ENCODE measurements at places on chromosomes 7 and 10. TPM values are rescaled to one million over a fixed set of nuclear protein-coding genes. Genes with fewer than 3 reads are reported as not detected.

The BET1 gene
- total RNA-seq, result 40.3 TPM

DNA sequence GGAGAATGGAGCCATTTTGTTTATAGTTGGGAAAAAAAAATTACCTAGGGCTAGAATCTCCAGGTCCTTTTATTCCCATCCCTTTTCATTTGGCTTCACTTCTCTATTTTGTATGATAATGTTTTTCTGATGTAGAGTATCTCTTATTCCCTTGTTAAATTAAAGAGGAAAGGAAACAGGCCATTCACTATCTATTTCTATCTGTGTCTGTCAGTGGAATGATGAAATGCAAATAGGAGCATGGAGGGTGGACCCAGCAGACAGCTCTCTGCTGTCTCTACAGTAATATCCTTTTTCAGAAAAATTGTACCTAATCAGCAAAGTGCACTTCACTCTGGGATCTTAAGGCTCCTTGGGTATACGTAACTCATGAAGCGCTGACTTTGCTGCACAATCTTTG is 136.0 kb downstream of the SRI start:
- DNase-seq, result no peak
- no peak overlapping the region for H3K4me3 ChIP-seq
- no peaks in the 10 kb centered on the region for H3K4me1 ChIP-seq
- no peaks in the 10 kb centered on the region for H3K27me3 ChIP-seq

The BCL7B gene
- total RNA-seq, result 20.0 TPM

DNA sequence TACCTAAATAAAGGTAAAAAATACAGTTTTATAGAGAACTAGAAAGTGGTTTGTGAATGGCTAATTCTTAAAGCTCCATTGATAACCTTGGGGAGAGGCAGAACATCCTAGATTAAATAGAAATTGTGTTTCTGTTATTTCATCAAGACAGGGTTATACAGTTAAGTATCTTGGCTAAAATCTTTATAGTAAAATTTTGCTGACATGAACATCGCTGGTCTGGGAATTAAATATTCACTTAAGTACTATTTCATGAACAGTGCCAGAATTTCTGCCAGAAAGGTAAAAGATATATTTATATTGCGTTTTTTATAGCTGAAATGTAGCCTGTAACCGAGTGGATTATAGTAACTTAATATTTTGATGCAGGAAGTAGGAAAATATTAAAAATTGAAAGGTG is 53.7 kb upstream of the HBP1 start:
- DNase-seq, result no peak
- no peaks in the 10 kb centered on the region for H3K27me3 ChIP-seq
- no peak overlapping the region for H3K4me3 ChIP-seq
- no peaks in the 10 kb centered on the region for H3K36me3 ChIP-seq
- H3K4me1 ChIP-seq, result peaks cover 4% of the 10 kb centered on the region

- no peak for DNase-seq
- H3K36me3 ChIP-seq, result no peaks in the 10 kb centered on the region
- H3K27me3 ChIP-seq, result no peaks in the 10 kb centered on the region
- no peak overlapping the region for H3K27ac ChIP-seq
Measured at GRCh38 chr7:143490717-143491306, 13.1 kb downstream of the TAS2R41 start.

The SPDYE11 gene
- total RNA-seq, result not detected

The DPCD gene
- 23.9 TPM for total RNA-seq

The OPN1SW gene
- total RNA-seq, result not detected

- H3K36me3 ChIP-seq, result no peaks in the 10 kb centered on the region
- no peak overlapping the region for H3K4me3 ChIP-seq
- H3K27me3 ChIP-seq, result no peaks in the 10 kb centered on the region
- no peaks in the 10 kb centered on the region for H3K4me1 ChIP-seq
- no peak for DNase-seq
Measured at GRCh38 chr10:4514445-4515108, 311.4 kb upstream of the AKR1E2 start.

The AGBL3 gene
- total RNA-seq, result 1.3 TPM

- no peak overlapping the region for H3K4me3 ChIP-seq
- no peaks in the 10 kb centered on the region for H3K27me3 ChIP-seq
- H3K4me1 ChIP-seq, result no peaks in the 10 kb centered on the region
- DNase-seq, result no peak
- no peak overlapping the region for H3K27ac ChIP-seq
Measured at GRCh38 chr7:103564416-103564815, 118.4 kb upstream of the SLC26A5 start.

- DNase-seq, result no peak
- H3K27me3 ChIP-seq, result no peaks in the 10 kb centered on the region
- no peaks in the 10 kb centered on the region for H3K36me3 ChIP-seq
- H3K4me1 ChIP-seq, result no peaks in the 10 kb centered on the region
Measured at GRCh38 chr10:114061148-114061547, 17.5 kb downstream of the ADRB1 start.

GRCh38 chr7:1818575-1819258 is 148.6 kb downstream of the ELFN1 start:
- no peaks in the 10 kb centered on the region for H3K4me1 ChIP-seq
- no peaks in the 10 kb centered on the region for H3K36me3 ChIP-seq
- no peak overlapping the region for H3K4me3 ChIP-seq
- DNase-seq, result no peak
- H3K27me3 ChIP-seq, result no peaks in the 10 kb centered on the region

DNA sequence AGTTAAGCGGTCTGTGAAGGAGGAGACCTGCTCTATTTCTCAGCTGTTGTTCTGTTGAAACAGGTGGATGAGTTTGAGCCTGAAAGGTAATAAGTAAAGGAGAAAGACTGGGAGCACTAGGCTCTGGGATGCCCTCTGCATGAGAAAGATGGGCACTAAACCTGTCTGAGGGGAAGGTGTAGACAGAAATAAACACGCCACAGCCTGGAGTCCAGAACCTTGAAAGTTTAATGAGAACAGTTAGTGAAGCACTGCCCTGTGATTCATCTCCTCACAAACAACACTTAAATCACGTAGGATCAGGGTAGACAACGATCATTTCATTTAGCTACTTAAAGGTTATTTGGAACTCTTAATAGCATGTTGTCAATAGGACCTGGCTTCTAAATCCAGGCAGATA is 193.1 kb downstream of the PHTF2 start:
- no peak overlapping the region for H3K27ac ChIP-seq
- DNase-seq, result no peak
- no peaks in the 10 kb centered on the region for H3K36me3 ChIP-seq
- H3K4me1 ChIP-seq, result no peaks in the 10 kb centered on the region
- no peak overlapping the region for H3K4me3 ChIP-seq

The PKD2L1 gene
- total RNA-seq, result not detected

DNA sequence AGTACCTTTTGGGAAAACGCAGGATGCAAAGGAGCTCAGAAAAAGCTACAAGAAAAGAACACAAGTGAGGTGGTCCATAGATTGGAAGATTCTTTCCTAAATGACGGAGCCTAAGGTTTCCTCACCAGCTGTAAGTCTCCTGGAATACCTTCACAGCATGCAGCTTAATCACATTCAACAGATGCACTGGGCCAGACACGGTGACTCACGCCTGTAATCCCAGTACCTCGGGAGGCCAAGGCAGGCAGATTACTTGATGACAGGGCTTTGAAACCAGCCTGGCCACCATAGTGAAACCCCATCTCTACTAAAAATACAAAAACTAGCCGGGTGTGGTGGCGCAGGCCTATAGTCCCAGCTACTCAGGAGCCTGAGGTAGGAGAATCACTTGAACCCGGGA is 228.7 kb downstream of the FRMD4A start:
- H3K4me3 ChIP-seq, result no peak overlapping the region
- no peaks in the 10 kb centered on the region for H3K36me3 ChIP-seq
- no peaks in the 10 kb centered on the region for H3K4me1 ChIP-seq
- DNase-seq, result peak; percentile 61
- H3K27me3 ChIP-seq, result no peaks in the 10 kb centered on the region

GRCh38 chr10:85067955-85068354 is 739.6 kb downstream of the CCSER2 start:
- no peaks in the 10 kb centered on the region for H3K36me3 ChIP-seq
- H3K4me1 ChIP-seq, result no peaks in the 10 kb centered on the region
- H3K27me3 ChIP-seq, result no peaks in the 10 kb centered on the region
- no peak overlapping the region for H3K27ac ChIP-seq
- H3K4me3 ChIP-seq, result no peak overlapping the region

GRCh38 chr10:24706479-24707118 is 17.1 kb downstream of the ARHGAP21 start:
- no peaks in the 10 kb centered on the region for H3K27me3 ChIP-seq
- H3K4me1 ChIP-seq, result peaks cover 20% of the 10 kb centered on the region
- no peaks in the 10 kb centered on the region for H3K36me3 ChIP-seq
- peak; percentile 98 for DNase-seq
- no peak overlapping the region for H3K4me3 ChIP-seq

The CNPY1 gene
- total RNA-seq, result not detected

DNA sequence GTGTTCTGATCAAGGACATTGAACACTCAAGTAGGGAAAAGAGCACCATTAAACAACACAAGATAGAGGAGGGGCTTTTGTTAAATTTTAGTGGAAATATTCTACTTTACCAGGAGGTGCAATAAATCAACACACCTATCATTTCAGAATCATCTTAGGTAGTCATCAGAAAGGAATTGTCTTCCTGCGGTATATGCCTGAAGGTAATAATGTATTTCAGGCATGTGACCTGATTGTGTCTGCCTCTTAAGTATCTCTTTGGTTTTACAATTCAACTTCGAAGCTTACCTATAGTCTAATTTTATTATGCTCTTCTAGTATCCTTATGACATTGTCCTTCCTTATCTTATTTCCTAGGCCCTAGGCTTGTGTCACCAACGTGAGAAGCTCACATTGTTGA is 58.6 kb upstream of the LAMB4 start:
- no peaks in the 10 kb centered on the region for H3K27me3 ChIP-seq
- H3K4me1 ChIP-seq, result no peaks in the 10 kb centered on the region
- no peak overlapping the region for H3K4me3 ChIP-seq
- no peak for DNase-seq
- H3K27ac ChIP-seq, result no peak overlapping the region

DNA sequence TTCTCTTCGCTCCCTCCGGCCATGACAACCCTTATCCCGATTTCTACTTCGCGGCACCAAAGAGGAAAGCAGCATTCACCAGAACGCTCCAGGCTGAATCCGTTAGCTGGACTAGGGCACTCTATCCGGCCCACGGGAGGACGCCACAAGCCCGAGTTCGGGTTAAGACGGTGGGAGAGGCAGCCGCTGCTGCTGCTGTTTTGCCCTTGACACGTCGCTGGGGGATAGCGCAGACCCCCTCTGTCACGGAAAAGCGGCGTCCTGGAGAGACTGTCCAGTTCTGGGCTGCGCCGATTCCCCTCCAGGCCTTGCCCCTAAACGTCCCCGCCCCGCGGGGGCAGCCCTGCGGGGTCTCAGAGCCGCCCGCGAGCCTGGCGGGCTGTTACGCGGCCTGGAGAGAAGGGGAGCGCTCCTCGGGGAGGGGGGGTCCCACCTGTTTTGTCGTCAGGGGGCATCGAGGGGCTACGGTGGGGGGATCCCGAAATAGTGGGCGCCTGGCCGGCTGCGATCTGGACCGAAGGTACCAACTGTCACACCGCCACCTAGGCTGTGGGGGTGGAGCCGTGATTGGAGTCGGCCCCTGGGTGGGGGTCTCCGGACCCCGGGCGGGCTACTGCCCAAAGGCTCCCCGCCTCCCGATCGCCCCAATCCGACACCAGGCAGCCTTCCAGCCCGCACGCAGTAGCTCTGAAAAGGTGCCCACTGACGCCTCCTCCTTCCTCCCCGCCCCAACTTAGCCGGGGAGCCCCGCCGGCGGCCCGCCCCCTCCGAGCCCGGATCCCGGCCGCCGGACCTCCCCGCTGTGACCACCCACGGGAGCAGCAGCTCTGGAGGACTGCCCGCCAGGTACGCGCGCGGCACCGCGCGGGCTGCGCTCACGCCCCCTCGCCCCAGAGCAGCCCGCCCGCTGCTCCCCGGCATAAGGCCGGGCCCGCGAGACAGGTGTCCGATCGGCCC is 772 bp downstream of the SGMS1 start:
- peak overlapping the region; percentile 90 for H3K27ac ChIP-seq
- peaks cover 2% of the 10 kb centered on the region for H3K4me1 ChIP-seq
- no peaks in the 10 kb centered on the region for H3K36me3 ChIP-seq
- peak overlapping the region; percentile 79 for H3K4me3 ChIP-seq
- H3K27me3 ChIP-seq, result no peaks in the 10 kb centered on the region

GRCh38 chr10:59709395-59710125 is at the start of gene SLC16A9:
Gene SLC16A9 (minus strand): TSS chr10:59709850. CDS start chr10:59684291, 25,559 bp downstream.
- no peak within 1 kb of the TSS for H3K27ac ChIP-seq
- no peaks in the 10 kb centered on the region for H3K36me3 ChIP-seq
- DNase-seq, result peak; percentile 47
- H3K4me1 ChIP-seq, result no peaks in the 10 kb centered on the region

DNA sequence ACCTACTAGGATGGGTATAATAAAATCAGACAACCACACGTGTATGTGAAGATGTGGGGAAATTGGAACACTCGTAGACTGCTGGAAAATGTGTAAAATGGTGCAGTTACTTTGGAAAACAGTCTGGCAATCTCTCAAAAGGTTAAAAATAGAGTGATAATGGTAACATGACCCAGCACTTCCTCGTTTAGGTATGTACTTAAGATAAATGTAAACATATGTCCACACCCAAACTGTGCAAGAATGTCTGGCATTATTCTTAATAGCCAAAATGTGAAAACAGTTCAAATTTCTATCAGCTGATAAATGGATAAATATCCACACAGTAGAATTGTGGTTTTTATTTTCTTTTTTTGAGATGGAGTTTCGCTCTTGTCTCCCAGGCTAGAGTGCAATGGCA is 272.8 kb downstream of the ZNF248 start:
- no peaks in the 10 kb centered on the region for H3K27me3 ChIP-seq
- H3K27ac ChIP-seq, result no peak overlapping the region
- H3K4me3 ChIP-seq, result no peak overlapping the region
- no peak for DNase-seq
- no peaks in the 10 kb centered on the region for H3K36me3 ChIP-seq

- H3K4me3 ChIP-seq, result no peak overlapping the region
- no peak overlapping the region for H3K27ac ChIP-seq
- peak; percentile 16 for DNase-seq
Measured at GRCh38 chr7:27872356-27873275, 132.7 kb downstream of the TAX1BP1 start.

- no peak overlapping the region for H3K4me3 ChIP-seq
- peak; percentile 64 for DNase-seq
- H3K36me3 ChIP-seq, result no peaks in the 10 kb centered on the region
- H3K27ac ChIP-seq, result no peak overlapping the region
- H3K27me3 ChIP-seq, result no peaks in the 10 kb centered on the region
- H3K4me1 ChIP-seq, result no peaks in the 10 kb centered on the region
Measured at GRCh38 chr7:42605406-42606192, 306.3 kb downstream of the C7orf25 start.

GRCh38 chr10:9302140-9302746 is 1247.8 kb downstream of the GATA3 start:
- peak; percentile 69 for DNase-seq
- no peaks in the 10 kb centered on the region for H3K4me1 ChIP-seq
- H3K27ac ChIP-seq, result no peak overlapping the region
- H3K4me3 ChIP-seq, result no peak overlapping the region
- no peaks in the 10 kb centered on the region for H3K36me3 ChIP-seq

DNA sequence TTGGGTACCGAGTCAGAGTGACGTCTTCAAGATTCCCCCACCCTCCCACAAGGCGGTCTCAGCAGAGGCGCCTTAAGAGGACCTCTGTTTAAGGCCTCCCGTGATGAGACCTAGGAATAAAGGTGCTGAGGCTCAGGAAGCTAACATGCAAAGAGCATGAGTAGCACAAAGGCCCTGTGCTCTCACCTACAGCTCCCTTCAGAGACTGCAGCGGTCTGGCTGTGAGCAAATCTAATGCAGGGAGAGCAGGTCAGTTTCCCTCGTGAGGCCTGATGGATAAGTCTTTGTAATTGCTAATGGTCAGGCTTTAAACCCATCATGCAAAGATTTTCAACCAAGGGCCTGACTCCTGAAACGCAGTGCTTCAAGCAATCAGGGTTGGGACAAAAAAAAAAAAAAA is 909.3 kb upstream of the GHITM start:
- no peak for DNase-seq
- H3K27ac ChIP-seq, result no peak overlapping the region
- no peaks in the 10 kb centered on the region for H3K4me1 ChIP-seq
- no peaks in the 10 kb centered on the region for H3K36me3 ChIP-seq
- no peaks in the 10 kb centered on the region for H3K27me3 ChIP-seq

Measured in fibroblast of lung (primary cell).